ENCODE measurements at places on chromosomes 1 and 21.

GRCh38 chr1:207064561-207064960 is 11.5 kb downstream of the PFKFB2 start:
- no peak for DNase-seq

- no peak for DNase-seq
Measured at GRCh38 chr1:51175278-51175677, 60.8 kb upstream of the RNF11 start.

- no peak for DNase-seq
Measured at GRCh38 chr1:172266528-172267174, 153.8 kb upstream of the C1orf105 start.

DNA sequence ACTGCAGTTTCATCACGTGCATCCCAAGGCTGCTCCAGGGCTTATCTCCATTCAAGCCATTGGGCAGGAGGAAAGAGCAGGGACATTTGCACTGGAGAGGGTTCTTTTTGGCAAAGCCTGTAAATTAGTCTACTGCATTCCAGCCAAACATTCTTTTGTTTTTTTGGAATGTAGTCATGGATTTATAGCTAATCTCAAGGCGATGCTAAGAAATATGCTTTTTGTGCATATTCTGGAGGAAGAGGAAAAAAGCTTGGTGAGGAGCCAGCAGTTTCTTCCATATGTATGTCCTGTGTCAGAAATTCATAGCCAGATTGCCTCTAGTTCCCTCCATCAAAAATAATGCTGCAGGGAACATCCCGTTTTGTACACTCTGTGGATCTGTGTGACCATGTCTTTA is 221.4 kb downstream of the BACH1 start:
- no peak for DNase-seq

DNA sequence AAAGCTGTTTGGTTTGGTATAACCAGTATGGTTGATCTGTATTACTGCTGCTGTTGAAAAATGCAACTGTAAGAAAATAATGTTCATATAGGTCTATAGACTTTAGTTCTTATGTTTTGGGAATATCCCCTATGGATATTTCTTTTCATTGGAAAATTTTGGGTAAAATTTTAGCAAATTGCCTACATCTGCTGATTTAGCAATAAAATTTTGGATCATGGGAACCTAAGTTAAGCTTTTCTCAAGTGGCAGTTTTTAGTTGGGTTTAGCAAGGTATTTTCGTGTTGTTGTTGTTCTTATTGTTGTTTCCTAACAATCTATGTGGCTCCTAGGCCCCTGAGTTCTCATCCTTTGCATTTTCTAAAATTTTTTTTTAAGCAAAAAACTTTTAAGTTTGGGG is 167.1 kb downstream of the PHTF1 start:
- no peak for DNase-seq

DNA sequence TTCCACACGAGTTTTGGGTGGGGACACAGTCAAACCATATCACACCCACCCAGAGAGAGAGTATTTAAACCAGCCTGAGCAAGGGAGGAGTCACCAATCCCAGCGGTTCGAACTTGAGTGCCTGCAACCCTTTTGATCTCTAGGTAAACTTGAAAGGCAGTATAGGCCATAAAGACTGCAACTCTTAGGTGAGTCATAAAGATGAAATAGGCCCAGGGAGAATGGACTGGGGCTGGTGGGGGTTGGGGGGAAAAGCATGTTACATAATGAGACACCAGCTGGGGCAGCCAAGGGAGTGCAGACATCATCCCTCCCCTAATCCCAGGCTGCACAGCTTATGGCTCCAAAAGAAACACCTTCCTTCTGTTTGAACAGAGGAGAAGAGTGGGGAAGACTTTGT is 99.8 kb upstream of the LHX8 start:
- no peak for DNase-seq

DNA sequence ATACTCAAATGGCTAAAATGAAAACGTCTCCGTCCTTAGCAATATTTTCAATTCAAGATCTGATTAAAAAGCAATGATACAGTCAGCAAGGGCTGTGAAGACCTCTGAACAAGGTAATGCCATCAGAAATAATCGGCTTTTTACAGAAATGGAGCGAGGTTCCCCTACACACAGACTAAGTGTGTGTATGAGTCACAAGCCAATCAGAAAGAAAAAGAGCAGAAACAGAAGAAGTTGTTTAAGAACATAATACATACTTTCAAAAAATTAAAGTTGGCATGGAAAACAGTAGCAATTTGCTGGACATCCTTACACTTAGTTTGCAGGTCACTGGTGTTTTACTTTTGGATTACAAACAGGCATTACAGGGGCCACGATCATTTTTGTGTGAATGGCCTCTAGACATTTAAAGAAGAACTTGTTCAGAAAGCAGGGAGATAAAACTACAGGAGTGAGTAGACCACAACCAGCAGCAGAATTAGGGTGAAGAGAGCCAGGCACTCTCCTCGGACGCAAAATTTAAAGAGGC is 350.0 kb upstream of the RUNX1 start:
- peak; percentile 45 for DNase-seq

DNA sequence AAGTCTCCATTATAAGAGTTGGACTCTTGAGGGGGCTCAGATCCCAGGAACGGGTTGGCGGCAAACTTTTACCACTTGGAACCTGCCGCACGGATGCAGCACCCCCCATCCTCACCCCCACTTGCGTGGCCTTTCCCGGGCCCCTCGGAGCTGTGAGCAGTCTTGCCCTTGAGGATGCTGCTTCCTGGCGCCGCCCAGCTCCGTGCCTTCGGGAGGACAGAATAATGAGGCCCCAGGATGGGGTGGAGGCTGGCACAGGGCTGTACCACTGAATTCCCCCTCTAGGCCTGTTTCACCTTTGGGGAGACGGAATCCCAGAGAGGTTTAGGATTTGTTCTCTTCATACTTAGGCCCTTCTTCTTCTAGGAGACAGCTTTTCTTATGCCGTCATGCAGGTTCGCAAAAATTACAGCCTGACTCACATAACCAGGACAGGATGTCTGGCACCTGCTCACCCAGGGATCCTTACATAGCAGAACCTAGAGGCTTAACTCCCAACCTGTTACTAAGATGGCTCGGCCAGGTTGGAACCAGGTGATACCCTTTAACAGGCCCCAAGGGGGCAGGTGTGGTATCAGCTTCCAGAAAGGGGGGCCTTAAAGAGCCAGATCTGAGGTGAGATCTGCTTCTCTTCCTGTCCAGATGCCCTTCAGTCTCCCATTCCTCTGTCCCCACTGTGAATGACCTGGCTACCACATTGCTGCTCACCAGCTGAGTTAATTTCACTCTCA is 1.5 kb downstream of the TRNP1 start:
- DNase-seq = no peak

GRCh38 chr21:26550326-26550725 is 22.8 kb downstream of the CYYR1 start:
- DNase-seq = no peak

DNA sequence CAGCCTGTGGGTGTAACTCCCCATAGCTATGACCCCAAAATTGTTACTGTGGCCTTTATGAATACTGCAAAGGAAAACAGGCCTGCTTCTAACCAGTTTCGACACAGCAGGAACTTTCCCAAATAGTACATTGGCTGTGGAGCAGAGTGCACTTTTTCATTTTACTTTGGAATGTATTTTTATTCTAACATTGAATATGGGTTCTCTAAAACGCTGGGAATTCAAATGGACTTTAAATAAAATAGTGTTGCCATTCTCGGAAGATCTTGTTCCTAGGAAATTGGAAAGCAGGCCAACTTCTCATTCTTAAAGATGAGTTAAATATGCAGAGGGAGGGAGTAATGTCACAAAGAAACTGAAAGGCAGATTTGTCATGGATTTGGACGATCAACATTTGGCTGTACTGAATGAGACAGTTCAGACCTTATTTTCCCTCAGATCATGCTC is 39.6 kb upstream of the ARHGAP29 start:
- DNase-seq = no peak

- DNase-seq = peak; percentile 1
Measured at GRCh38 chr1:107432108-107432507, 291.3 kb downstream of the NTNG1 start.

GRCh38 chr1:221397606-221398005 is 344.3 kb downstream of the DUSP10 start:
- no peak for DNase-seq

- no peak for DNase-seq
Measured at GRCh38 chr1:201557572-201557958, 18.6 kb downstream of the NAV1 start.

- no peak for DNase-seq
Measured at GRCh38 chr1:53967409-53968124, 21.4 kb downstream of the LRRC42 start.

DNA sequence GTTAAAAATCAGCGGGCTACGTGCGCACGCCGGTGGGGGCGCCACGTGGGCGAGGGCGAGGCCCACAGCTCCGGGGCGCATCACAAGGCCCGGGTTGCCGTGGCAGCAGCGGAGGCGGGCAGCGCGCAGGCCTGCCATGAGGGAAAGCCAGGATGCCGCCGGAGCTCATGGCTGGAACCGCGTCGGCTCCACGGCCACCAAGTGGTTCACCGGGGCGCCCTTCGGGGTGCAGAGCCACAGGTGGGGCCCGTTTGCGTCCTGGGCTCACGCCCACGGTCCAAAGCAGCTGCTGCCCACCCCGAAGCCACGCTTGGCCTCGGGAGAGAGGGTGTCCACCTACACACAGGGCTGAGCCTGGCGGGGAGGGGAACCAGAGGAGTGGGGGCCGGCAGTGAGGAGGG is 4.9 kb upstream of the TTC22 start:
- no peak for DNase-seq

- no peak for DNase-seq
Measured at GRCh38 chr1:159892944-159893343, 7.0 kb downstream of the CFAP45 start.

DNA sequence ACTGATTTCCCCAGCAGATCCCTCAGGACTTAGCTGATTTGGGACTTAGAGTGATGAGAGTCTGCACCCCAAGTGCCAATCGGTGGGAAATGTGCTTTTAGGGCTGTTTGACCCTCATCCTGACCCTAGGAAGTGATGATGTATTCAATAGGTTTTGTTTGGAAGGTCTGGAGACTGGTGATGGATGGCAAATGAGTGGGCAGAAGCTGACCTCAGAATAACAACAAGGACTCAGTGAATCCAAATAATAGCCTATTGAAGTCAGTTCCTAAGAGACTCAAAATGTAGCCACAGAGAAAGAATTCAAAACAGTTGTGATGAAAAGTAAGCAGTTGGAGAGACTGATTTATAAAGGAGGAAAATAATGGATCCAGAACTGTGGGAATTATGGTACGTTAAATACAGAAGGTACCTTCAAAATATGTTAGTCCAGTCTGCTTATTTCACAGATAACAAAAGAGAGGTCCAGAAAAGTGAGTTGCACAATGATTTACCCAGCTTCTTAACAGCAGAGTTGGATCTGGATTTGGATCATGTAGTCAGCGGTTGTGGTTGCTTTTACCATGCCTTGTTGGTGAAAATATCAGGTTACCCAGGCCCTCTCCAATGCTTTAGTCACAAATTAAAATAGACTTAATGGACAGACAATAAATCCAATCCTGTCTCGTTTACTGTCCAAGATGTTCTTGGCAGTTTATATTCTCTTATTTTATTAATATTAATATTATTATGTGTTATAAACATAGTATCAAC is 123.0 kb upstream of the PTBP2 start:
- peak; percentile 89 for DNase-seq

Measured in myocyte (in vitro differentiated cells).